Activated CD4-positive, alpha-beta memory T cell treated with anti-CD3 and anti-CD28 coated beads, Interleukin-2, amount 10 ng/mL, durations not matched to agents 7 days and 5 days (primary cell): ENCODE measurements at places on chromosomes 5 and 9. TPM values are rescaled to one million over a fixed set of nuclear protein-coding genes. Genes with fewer than 3 reads are reported as not detected.

The IFNK gene
- not detected for total RNA-seq

DNA sequence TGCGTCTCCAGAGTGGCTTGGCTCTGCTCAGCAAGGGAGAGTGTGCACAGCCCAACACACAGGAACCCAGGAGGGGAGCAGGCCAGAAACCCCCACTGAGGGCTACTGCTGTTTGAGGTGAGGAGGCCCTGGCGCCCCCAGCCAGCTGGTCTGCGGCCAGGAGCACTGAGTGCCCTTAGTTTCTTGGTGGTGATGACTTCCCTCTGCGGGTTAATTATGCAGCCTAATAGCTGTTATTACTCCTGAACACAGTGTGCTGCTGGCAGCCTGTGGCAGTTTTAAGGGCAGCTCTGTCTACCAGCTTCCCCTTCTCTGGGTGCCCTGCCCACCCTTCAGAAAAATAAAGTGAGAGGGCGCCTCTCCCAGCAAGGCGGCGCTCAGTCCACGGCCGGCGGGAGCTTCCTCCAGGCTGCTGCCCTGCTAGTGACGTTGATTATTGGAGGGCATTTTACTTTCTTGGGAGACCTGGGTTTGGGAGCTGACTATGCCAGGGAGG, 19.2 kb downstream of the GADD45G start:
- no peaks in the 10 kb centered on the region for H3K36me3 ChIP-seq
- H3K4me1 ChIP-seq, result peaks cover 6% of the 10 kb centered on the region
- no peak overlapping the region for H3K27ac ChIP-seq
- DNase-seq, result no peak
- H3K27me3 ChIP-seq, result peaks cover 13% of the 10 kb centered on the region

DNA sequence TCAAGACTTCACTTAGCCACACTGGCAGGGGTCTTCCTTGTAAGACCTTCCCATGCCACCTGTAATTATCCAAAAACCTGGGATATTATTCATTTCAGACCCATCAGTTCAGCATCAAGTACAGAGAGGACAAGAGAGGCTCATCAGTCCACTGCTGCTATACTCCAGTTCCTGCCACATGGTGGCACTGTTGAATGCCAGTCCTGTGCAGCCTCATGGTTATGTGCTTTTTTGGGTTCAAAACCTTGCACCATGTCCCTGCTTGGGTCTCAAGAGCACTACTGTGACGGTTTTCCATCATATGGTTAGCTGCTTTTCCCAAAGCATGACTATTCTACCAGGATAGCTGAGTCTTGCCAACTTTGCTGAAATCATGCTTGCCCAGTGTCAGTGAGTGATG, 8.5 kb downstream of the PTGS1 start:
- DNase-seq, result no peak
- H3K27me3 ChIP-seq, result peaks cover 3% of the 10 kb centered on the region
- H3K4me3 ChIP-seq, result no peak overlapping the region
- no peak overlapping the region for H3K27ac ChIP-seq

DNA sequence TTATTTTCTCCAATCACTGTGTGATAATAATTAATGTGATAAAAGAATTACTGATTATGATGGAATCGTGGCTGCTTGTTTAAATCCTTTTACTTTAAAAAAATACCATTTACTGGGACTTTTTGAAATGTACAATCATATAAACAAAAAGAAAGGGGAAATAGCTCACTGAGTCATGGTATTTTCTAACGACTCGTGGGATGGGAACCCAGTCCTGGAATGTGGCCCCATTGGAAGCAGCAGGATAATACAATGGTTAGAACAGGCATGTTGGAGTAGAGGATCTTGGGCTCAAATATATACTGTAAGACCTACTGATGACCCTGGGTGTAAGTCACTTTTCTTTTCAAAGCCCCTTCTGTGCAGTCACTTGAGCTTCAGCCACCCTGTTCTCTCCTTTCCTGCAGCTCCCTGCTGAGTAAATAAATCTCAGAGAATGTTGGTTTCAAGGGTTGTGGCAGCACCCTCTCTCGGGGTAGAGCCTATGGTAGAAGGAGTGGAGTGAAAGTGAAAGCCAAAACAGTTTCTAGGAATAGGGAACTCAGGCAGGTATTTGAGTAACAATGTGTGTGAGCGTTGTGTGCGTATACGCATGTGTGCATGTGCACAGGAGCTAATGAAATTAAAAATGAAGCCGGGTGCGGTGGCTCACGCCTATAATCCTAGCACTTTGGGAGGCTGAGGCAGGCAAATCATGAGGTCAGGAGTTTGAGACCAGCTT, 40.8 kb upstream of the LARP1 start:
- H3K27ac ChIP-seq, result no peak overlapping the region
- H3K4me3 ChIP-seq, result no peak overlapping the region
- no peaks in the 10 kb centered on the region for H3K36me3 ChIP-seq
- H3K27me3 ChIP-seq, result no peaks in the 10 kb centered on the region
